Globus pallidus (tissue), 1 donor: ENCODE measurements at places on chromosomes 6 and 20.

- peak; percentile 43 for DNase-seq
Observed at GRCh38 chr6:139135578-139136545, 982 bp downstream of the HECA start.

- DNase-seq, result peak; percentile 96
Observed at GRCh38 chr6:164693944-164694343, 615.5 kb downstream of the C6orf118 start.

DNA sequence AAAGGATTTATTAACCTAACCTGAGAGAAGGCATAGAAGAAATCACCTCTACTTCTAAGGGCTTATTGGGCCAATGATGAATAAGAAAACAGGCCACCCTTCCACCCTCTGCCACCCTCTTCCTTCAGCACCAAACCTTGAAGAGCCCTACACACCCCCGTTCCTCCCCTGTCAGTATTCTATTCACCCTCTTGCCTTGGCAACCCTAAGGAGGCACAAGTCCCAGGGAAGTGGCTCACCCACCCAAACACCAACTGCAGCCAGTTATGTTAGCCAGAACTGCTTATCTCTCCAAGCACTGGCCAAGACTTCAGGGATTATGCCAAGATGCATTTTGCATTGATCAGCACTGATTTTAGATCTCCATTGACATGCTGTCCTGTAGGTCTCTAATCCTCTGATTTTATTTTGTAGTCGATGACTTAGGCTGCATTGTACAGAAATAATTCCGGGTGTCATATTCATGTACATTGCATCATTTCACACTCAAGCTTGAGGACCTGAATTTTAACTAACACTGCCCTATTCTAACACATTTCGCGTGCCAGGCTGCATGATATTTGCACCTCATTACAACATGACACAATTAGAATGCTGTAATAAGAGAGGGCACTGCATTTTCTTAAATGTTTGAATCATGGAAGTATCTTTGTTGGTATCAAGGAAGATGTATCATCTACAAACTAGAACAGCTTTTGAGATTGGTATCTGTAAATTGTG lies 15.7 kb downstream of the CNKSR3 start:
- no peak for DNase-seq

DNA sequence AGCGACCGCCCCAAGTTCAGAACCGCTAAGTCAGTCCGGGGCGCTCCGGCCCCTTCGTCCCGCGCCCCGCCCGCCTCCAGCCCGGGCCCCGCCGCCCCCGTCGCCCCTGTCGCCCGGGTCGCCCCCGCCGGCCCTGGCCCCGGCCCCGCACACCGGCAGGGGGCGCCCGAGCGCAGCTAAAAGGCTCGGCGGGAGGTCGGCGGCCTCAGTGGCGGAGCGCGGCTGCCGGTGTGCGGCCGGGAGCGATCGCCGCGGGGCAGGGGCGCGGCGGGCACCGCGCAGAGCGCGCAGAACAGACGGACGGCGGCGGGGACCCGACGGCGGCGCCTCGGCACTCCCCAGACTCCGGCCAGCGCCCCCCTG lies at the start of gene FNDC1:
FNDC1 (plus strand) TSS at position 208 of the 363 bp plus-strand sequence. CDS start 197 bp downstream, outside the sequence.
- DNase-seq, result no peak

- DNase-seq, result no peak
Observed at GRCh38 chr6:152461556-152461955, 175.6 kb downstream of the SYNE1 start.

DNA sequence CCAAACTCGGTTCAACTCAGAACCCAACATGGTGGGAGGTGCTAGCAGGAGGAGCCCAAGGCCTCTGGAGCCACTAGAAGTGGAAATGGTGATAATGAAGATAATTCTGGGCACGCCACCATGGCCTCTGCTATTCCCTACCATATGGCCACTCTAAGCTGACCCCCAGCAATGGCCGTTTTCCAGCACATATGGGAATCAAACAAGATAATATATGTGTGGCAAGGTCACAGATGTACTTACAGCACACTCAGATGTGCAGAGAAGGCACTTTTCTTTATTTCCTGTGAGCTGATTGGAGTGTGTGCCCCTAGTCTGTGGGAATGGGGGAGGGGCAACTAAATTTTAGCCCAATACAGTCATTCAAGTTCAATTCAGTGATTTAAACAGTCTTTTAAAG lies 153.4 kb upstream of the LRFN2 start:
- DNase-seq, result no peak

DNA sequence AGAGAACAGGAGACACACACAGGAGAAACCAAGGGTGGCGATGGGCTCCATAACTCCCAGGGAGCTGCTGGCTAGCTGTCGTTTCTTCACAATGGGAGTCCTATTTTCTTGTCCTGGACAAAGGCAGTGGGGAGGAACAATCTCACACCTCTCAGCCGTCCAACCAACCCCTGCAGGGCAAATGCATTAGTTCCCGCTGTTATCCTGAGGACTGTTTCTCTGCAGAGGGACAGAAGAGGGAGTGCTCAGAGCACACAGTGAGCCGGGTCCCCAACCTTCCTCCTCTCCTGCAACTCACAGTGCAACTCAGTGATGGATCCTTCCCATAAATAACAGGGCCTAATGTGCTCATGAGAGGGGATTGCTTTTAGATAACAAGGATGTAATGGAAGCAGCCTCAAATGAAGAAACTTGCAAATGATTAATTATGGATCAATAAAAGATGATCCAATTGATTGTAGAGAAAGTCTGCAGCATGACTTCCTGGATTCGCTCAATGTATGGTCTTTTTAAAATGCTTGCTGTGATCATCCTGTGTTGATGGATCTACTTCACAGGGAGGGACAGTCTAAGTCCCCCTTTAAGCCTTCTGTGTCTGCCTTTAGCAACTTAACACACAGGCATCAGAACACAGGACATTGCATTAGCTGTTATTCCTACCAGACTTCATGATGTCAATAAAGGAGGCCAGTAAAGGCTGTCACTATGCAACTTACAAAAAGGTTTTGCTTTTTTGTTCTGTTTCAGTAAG lies 453.4 kb upstream of the AGPAT4 start:
- DNase-seq, result no peak

DNA sequence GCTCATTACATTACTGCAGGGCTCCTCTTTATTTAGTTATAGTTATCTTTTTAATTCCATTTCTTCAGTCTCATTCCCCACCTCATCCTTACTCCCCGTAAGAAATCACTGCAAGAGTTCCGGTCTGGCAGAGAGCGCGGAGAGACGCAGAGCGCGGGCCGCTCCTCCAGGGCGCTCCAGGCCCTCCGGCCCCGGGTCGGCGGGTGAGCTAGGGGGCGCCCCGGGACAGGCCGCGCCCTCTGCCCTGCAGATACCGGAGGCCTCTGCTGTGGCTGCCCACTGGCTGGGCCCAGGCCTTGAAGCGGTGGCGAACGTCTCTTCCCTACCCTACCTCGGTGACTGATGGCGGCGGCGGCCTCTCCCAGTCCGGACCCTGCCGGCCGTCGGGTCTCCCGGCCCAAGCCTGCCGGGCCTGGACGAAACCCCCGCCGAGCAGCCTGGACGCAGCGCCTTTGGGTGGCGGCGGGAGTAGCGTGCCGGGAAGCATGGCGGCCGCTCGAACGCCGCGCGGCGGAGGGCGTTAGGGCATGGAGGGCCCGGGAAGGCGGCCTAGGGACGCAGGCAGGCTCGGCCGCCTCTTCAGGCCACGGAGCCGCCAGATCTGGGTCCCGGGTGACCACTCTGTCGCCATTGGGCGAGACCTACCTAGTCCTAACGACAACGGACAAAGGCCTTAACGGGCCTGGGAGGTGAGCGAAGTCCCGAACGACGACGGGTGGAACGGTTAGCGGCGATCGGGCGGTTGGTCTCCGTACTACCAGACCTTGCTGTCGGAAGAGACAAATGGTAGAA lies 16.4 kb upstream of the HMGN4 start:
- peak; percentile 62 for DNase-seq

DNA sequence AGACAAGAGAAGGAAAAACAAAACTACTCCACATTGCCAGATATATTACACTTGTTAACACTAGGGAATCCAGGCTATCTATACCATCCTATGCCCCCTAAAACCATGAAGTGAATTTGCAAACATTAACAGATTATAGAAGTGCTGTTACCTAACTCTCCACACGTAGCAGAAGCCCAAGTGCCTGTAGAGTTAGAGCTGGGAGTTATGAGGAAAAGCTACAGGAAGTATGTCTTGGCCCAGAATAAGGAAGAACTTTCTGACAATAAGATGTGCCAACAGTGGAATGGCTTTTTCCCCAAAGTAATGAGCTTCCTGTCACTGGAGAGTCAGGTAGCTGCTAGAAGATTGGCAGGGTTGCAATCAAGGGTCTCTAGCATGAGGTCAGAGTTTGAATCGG lies 32.5 kb downstream of the ADGRG6 start:
- no peak for DNase-seq

DNA sequence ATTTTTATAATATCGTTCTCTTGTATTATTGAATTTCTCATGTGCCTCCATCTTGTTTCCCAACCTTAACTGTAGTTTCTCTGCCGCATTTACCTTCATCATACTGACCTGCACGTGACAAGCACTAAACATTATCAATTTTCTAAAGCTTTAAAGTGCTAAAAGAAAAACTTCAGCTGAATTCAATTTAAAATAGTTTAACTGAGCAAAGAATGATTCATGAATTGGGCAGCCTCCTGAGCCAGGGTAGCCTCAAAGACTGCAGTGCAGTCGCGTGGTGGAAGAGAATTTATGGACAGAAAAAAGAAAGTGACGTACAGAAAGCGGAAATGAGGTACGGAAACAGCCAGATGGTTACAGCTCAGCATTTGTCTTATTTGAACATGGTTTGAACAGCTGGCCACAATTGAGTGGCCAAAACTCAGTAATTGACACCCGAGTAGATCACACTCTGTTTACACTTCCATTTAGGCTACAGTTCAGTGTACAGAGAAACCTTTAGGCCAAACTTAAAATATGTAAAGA lies 4.2 kb upstream of the ZDHHC14 start:
- DNase-seq, result no peak

GRCh38 chr6:21527731-21528130 lies 65.8 kb upstream of the SOX4 start:
- DNase-seq, result no peak

- DNase-seq, result no peak
Observed at GRCh38 chr6:165721356-165721755, 58.3 kb upstream of the PDE10A start.

GRCh38 chr6:36171573-36171972 lies 25.0 kb upstream of the BRPF3 start:
- DNase-seq, result no peak
